Cortex of kidney (tissue), 1 donor: ENCODE measurements at places on chromosomes 1 and 21.

DNA sequence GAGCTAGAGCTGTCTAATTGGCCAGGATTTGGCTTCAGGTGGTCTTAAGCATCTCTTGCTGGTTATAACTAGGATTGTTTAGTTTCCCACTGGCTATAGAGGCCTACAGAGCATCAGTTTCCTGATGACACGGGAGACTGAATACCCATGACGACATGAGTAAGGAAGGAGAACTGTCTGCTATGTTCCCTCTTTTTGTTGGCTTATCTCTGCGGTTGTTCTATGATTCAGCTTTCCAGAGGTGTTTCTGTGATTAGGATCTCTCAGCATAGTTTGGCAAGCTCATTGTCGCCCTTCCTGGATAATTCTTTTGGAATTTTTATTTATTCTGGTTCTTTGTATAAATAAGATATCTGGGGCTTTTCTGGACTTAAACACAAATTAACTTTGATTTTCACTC, 163.4 kb downstream of the OLFM3 start:
- DNase-seq, result no peak

DNA sequence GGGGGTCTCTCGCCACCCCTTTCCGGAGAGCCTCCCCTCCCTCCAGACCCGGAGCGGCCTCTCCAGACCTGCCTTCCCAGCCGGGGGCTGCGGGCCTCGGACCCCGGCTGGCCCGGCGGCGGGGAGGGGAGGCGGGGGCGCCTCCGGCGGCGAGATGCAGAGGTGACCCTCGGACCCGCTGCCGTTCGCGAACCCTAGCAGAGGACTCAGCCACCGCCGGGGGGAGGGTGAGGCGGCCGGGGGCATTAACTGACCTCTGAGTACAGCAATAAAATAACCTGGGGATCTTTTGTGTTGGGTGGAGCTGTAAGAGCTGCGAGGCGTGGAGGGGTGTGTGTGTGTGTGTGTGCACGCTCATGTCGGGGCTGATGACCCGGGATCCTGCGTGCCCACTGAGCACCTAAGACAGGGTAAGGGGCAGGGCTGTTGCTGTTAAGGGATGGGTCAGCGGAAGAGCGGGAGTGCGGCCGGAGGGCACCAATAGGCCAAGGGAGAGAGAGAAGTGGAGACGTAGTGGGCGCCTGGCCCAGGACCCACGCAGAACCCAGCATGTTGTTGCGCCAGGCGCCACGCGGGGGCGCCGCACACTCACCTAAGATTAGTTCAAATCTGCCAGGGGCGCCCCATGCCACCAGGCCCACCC, 6.3 kb downstream of the HAPLN2 start:
- DNase-seq, result no peak

DNA sequence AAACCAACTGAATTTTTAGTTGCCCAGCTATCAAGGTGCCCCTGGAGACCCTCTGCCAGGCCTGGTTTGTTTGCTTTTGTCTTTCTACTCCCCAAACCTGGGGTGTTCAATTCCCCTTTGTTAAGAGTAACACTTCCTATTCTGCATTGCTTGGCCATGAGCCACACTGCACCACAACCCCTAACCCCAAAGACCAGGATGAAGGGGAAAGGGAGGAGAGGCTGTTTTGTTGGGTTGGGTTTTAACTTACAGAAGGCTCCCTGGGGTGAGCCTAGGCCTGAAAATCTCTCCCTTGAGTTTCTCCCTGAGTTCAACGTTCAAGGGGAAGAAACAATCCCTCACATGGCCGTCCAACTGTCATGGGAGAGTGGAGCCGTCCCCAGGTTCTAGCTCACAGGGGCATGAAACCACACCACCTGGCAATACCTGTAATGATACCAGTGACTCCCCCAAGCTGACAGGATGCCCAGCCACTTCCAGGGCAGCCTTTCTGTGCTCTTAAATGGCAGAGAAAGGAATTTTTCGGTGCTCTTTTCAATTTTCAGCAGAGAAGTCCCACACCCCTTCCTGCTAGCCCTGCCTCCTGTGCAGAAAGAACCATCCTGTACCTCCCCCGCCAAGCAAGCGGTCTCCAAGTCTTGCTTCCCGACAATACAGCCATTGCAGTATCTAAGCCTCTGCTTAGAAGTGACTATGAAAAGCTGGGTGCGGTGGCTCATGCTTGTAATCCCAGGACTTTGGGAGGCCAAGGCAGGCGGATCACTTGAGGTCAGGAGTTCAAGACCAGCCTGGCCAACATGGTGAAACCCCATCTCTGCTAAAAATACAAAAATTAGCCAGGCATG, 14.9 kb downstream of the SLC45A3 start:
- no peak for DNase-seq

DNA sequence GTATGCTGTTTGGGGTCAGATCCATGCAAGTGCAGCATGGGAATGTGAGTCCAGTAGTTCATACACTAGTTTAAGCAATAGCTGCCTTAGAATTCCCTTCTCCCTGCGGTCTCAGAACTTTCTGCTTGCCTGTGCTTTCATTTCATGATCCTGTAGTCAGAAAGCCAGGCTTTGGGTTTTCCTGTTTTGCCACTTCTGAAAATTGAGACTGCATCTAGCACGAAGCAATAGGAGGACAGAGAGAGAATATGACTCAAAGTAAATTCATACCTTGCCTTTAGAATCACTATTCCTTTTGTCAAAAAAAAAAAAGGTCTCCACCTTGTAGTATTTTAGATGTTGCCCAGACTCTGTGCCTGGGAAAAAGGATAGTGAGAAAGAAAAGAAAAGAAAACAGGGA, 161.2 kb upstream of the SNX7 start:
- no peak for DNase-seq

- peak; percentile 77 for DNase-seq
Observed at GRCh38 chr21:39388038-39388810, 39.3 kb upstream of the HMGN1 start.

GRCh38 chr1:19385221-19385620, 73.1 kb downstream of the SLC66A1 start:
- no peak for DNase-seq

- DNase-seq, result no peak
Observed at GRCh38 chr1:15295696-15296095, 48.7 kb downstream of the FHAD1 start.

DNA sequence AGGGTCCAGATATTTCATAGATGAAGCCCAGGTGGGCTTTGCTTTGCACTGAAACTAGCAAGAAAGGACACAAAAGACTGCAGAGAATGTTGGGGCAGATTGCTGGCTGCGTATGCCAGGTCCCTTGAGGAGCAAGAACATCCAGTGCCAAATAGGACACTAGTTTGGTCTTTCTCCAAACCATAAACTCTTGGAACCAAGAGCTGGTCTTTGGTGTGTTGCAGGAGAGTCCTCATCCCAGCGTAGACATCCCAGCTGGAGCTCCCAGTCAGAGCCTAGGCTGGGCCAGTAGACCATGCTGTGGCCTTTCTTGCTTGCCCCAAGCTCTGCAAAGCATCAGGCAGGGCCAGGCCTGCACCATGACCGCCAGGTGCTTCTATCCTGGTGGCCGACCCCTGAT, 87.5 kb downstream of the ATP5PO start:
- DNase-seq, result no peak

DNA sequence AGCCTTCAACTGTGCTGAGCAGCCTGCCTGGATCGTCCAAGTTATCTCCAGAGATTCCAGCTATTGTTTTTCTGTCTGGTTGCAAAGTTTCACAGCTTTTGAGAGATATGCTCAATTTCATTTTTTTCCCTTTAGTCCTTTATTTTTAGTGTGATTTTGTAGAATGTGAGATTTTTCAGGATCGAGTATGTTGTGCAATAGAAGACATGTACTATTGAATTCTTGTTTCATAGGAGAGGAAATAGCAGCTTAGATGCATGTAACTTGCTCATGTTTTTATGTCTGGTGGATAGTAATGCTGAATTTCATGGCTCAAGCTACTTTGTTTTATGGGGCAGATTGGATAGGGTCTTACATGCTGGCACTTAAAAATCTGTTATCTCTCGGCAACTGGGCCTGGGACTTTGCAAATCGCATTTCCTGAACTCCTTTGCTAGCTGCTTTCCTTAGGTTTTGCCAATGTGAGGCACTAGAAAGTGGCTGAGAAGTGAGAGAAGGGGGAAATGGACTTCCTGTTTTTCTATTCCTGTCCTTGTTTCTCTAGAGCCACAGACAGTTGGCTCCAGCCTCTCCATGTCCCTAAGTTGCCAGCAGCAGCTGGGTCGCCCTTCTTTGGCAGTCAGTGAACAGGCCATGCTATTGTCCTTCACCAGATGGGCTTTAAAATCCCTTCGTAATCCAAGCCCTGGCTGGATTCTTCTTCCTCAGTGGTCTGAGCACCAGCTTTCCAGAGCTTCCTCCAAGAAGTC, 101.4 kb upstream of the PDE4B start:
- no peak for DNase-seq

DNA sequence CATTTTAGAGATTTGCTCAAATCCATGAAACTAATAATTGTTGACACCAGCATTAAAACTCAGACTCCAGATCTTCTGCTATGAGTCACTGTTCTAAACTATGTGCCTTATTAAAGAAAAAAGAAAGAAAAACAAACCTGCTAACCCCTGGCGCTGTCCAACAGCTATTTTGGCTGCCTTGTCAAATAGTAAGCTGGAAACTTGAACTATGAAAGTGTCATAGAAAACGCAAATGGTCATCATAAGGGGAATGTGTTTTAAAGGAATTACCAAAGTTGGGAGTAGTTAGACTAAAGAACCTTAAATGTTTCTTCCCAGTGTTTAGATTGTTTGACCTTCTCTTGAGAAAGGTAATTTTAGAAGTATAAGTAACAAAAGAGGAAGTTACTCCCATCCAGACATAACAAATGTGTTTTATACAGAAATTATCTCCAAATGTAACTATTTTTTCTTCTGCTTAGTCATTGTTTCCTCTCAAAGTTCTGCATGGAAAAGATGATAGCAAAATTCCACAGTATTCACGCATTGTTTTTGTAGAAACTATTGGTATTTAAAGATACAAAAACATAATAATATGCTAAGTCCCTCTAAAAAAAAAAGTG, 272.4 kb downstream of the TPR start:
- DNase-seq, result no peak

- DNase-seq, result no peak
Observed at GRCh38 chr1:145730900-145731299, 11.6 kb downstream of the CD160 start.

DNA sequence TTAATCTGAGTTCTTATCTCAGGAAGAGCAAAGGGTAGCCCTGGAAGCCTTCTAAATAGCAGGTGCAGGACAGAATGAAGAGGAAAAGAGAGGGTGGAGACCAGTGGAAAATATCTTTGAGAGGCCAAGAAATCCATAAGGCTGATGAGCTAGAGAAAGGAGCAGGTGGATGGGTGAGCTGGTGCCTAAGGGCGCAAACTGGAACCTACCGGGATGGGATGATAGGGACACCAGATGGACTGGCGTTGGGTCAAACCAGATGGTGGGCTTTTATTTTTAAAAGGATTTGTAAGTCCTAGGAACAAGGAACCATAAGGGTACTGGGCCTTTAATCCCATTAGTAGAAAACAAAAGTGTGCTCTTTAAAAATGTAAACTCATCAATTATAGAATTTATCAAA, 59.7 kb downstream of the RGL1 start:
- no peak for DNase-seq

- no peak for DNase-seq
Observed at GRCh38 chr21:42310411-42311001, 4.7 kb downstream of the TFF3 start.

- DNase-seq, result no peak
Observed at GRCh38 chr1:22045604-22046228, 6.8 kb upstream of the CDC42 start.

GRCh38 chr1:196049407-196049806, 558.8 kb downstream of the KCNT2 start:
- no peak for DNase-seq

DNA sequence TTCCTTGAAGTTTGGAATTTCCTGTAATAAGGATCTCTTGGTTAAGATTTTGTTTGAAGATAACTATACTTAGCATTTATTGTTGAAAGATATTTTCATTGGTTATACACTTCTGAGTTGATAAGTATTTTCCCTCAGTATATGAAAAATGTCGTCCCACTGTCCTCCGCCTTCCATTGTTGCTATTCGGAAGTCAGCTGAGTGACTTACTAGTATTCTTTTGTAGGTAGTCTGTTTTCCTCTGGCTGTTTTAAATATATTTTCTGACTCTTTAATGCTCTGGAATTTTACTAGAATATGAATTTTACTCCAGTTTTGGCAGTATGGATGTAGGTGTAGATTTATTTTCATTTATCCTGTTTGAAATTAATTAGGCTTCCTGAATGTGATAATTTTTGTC, 498.7 kb upstream of the NFIA start:
- DNase-seq, result no peak

DNA sequence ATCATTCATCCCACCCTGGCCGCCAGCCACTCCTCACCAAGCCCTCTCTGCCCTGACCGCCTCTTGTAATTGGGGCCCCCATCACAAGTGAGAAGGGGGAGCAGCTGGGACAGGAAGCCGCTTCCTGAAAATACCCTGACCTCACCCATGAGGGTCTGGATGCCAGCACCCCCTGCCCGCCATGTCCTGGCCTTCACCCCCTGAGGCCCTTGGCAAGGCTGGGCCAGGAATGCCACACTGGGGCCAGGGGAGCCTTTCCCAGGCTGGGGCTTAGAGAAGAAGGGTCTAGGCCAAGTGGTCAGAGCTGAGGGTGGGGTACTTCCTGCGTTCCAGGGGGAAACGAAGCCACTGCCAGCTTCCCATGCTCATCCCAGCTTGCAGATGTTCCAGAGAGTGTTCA, 60.5 kb downstream of the TAS1R2 start:
- DNase-seq, result no peak

DNA sequence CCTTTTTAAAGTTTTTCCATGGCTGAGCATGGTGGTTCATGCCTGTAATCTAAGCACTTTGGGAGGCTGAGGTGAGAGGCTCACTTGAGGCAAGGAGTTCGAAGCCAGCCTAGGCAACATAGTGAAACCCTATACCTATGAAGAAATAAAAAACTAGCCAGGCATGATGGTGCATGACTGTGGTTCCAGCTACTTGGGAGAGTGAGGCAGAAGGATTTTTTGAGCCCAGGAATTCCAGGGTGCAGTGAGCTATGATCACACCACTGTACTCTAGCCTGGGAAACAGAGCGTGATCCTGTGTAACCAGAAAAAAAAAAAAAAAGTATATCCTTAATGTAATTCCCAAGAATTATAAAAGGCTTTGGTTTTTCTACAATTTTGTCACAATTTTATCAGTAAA, 17.4 kb downstream of the DEPDC1 start:
- no peak for DNase-seq

DNA sequence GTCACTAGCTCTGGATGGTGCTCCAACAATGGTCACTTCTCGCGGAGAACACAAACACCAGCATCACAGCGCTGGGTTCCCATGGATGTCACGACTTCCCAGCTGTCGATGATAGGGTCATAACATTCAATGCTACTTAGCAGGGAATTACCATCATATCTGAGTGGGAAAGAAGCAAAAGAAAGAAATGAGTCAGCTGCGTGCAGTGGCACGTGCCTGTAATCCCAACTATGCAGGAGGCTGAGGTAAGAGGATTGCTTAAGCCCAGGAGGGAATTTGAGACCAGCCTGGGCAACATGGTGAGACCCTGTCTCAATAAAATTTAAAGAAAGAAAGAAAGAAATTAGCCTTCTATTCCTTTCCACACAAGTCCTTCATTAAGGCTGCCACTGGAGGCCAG, 3.6 kb upstream of the RABIF start:
- DNase-seq, result no peak
